ENCODE measurements at places on chromosomes 11 and 22. TPM values are rescaled to one million over a fixed set of nuclear protein-coding genes. Genes with fewer than 3 reads are reported as not detected.

DNA sequence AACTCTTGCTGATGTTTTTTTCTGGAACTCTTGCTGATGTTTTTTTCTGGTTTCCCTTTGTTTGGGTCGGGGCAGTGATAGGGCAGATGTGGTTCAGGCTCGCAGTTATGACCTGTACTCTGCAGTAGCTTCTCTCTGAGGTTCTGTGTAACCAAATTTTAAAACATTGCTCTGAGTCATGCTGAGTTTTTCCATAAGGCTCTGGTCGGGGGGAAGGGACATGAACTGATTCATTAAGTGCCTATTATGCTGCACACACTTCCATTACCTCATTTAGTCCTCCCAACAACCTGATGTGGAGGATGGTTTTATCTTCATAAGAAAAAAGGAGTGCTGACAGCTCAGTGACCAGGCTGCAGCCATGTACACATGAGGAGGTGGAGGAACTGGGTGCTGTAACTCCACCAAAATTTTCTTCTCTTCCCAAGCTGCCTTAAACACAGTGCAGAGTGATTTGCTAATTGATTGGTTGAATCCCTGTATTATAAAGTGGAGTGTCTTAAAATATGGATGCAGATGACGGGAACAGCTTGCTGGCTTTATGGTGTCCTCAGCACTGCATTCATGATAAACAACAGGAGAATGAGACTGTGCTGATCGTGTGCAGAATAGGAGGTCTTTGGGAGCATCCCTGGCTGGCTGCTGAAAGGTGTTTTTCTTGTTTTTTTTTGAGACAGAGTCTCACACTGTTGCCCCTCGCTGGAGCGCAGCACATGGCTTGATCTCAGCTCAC, 19.1 kb downstream of the TNRC6B start:
- no peak overlapping the region for H3K4me3 ChIP-seq
- H3K4me1 ChIP-seq: peaks cover 78% of the 10 kb centered on the region
- peak overlapping the region; percentile 35 for H3K27ac ChIP-seq
- no peaks in the 10 kb centered on the region for H3K36me3 ChIP-seq
- no peaks in the 10 kb centered on the region for H3K27me3 ChIP-seq
- DNase-seq: no peak

- H3K36me3 ChIP-seq: peaks cover 61% of the 10 kb centered on the region
- DNase-seq: no peak
- H3K27me3 ChIP-seq: no peaks in the 10 kb centered on the region
- no peak overlapping the region for H3K27ac ChIP-seq
- no peak overlapping the region for H3K4me3 ChIP-seq
- no peaks in the 10 kb centered on the region for H3K4me1 ChIP-seq
These were observed 52.2 kb downstream of the NUP98 start for GRCh38 chr11:3745161-3745560.

- DNase-seq: no peak
- H3K27ac ChIP-seq: no peak overlapping the region
- no peak overlapping the region for H3K4me3 ChIP-seq
- no peaks in the 10 kb centered on the region for H3K27me3 ChIP-seq
These were observed 2.9 kb upstream of the FBLN1 start for GRCh38 chr22:45499746-45500145.

OR8D4 gene
- total RNA-seq: 0.14 TPM

TUB gene
- 23.7 TPM for total RNA-seq
